Effector memory CD4-positive, alpha-beta T cell (primary cell): ENCODE measurements at places on chromosomes 16 and 17.

DNA sequence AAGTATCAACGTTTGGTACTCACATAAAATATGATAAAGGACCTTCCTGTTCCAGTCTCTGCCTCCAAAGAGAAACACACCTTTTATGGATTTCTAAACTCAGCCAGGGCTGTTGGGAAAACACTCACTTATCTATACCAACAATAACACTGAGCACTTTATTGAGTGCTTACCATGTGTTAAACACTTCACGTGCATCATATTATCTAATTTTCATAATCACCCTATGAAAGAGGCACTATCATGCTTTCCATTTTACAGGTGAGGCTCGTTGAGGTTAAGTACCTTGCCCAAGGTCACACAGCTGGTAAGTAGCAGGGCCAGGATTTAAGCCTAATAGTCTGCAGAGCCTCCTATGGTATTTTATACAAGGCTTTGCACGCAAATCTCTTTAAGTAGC, 251.5 kb upstream of the SOX9 start:
- DNase-seq = no peak

- no peak for DNase-seq
These were observed 7.3 kb downstream of the TCF25 start for GRCh38 chr16:89880477-89881367.

GRCh38 chr17:81309140-81309858, 14.2 kb upstream of the SLC38A10 start:
- DNase-seq = no peak

DNA sequence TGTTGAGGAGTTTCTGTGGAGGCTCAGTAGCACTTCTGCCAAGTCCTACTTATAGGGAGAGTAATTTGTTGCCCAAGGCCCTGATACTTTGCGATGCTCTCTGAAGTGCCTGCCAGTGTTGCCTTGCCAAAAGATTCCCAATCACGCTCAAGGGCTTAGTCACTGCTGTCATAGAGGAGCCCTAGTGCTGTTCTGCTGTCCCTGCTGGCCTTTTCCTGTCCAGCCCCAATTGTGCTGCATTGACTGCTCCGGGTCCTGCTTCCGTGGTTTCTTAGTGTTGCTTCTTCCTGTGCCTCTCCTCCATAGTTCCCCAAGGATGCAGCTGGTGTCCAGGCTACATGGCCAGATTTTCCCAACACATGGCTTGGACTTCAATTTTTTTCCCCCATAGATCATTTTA, 13.9 kb downstream of the NUP93 start:
- DNase-seq = no peak

DNA sequence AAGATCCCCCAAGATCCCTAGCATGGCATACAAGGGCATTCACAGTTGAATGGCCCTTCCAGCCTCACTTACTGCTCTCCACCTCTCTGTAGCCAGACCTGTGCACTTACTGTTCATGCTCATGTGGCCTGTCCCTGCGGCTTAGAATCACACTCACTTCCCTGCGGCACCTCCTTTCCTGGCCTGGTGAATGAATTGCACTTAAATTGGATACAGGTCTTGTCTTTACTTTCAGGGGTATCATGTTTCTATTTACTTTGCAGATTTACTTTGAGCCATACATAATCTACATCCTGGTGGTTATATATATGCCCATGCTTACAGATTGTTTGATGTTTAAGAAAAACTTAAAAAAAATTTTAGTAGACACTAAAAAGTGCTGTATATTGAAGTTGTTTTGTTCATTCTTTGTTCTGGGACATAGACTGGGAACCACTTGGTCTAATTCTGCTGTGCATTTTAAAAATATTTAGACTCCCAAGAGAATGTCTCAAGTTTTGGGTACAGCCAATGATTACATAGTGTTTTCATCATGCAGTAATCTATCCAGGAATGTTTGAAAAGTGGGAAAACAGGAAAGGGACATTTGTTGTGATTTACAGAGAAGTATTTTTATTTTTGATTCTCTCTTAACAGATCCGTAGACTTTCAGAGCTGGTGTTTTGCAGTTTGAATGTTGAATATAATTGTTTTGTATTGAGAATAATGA, 63.9 kb downstream of the NUP88 start:
- no peak for DNase-seq

DNA sequence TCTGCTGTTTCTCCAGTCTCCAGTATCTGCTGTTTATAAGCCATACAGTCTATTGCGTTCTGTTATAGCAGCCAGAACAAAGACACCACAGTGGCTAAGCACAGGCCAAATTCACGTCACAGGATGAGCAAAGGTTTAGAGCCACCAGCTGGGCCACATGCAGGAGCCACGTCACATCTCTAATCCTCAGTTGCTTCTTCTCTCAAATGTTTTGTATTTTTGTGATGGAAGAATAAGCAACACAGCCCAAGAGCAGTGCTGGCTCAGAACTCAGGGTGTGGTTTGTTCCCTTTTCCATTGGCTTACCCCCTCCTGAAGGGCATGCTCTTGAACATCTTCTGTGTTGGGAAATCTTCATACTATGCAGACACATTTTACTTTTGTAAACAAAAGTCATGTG, 309.4 kb upstream of the CDH5 start:
- DNase-seq = no peak

GRCh38 chr16:53872248-53873221, 168.6 kb downstream of the FTO start:
- no peak for DNase-seq
